ENCODE measurements at places on chromosomes 16 and 17. TPM values are rescaled to one million over a fixed set of nuclear protein-coding genes. Genes with fewer than 3 reads are reported as not detected.

DNA sequence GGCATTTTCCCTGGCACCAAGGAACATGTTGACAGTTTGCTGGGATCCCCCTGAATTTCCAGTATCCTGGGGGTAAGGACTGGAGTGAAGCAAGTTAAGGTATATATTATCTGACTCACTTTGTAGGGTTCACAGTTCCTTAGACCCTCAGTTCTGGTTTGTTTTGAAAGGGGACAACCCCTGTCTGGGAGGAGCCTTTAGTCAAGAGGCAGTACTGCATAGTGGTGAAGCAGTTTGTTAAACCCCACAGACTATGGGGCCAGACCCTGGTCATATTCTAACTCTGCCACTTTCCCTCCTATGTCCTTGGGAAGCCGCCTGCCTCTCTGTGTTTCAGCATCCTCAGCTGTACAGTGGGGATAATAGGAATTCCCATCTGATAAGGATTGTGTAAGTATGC is 145.5 kb upstream of the ZFHX3 start:
- ATAC-seq, result no peak

DNA sequence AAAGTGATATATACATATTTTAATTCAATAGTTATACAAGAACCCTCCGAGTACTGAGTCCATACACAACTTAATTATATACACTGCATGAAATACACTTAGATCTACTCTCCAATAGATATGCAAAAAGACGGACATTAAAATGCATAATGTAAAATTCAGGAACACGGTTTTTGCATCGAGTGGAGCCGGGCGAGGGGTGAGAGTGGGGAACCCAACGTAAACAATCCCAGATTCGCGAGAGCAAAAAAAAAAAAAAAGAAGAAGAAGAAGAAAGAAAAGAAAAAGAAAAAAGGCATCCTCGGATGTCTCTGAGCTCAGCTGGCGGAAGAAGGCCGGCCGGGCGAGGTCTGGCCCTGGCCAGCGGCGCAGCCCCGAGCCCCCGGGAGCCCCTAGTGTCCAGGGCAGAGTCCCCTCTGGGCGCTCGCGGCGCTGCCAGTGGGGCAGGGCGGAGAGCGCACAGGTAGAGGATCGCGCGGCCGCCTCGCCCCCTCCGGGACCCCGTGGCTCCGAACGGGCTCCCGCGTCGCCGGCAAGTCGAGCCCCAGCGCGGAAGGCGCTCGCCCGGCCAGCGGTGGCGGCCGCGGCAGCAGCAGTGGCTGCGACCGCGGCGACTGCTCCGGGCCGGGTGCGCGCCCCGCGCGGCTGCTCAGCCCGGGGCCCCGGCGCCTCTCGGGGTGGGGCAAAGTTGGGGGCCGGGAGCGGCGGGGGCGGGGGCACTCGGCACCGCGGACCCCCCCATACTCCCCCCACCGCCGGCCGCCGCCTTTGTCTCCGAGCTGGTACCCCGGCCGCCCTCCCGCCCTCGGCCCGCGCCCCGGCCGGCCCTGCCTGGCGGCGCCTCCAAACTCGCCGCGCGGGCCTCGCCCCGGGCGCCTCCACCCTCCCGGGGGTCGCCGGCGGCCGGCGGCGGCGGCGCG is 9.6 kb upstream of the ZFHX3 start:
- peak; percentile 48 for ATAC-seq

- no peak for ATAC-seq
Observed at GRCh38 chr16:2470603-2471015, 488 bp upstream of the NTN3 start.

GRCh38 chr17:28230011-28230410 is 89.0 kb upstream of the TMEM97 start:
- ATAC-seq, result peak; percentile 11

GRCh38 chr17:58028578-58028977 is 21.5 kb upstream of the SRSF1 start:
- ATAC-seq, result no peak

DNA sequence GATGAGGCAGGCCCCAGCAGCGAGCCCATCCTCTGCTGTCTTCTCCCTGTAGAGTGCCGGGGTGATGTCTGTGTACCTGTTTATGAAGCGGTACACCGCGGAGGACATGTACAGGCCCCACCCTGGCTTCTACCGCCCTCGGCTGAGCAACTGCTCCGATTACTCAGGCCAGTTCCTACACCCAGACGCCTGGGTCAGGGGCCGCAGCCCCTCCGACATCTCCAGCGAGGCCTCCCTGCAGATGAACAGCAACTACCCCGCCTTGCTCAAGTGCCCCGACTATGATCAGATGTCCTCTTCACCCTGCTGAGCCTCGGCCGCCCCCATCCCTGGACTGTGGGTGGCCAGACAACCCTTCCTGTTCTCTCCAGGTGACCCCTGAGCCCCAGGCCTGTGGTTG is 50.0 kb downstream of the CACNG5 start:
- no peak for ATAC-seq

Gene OSGIN1
- total RNA-seq, result 5.6 TPM

DNA sequence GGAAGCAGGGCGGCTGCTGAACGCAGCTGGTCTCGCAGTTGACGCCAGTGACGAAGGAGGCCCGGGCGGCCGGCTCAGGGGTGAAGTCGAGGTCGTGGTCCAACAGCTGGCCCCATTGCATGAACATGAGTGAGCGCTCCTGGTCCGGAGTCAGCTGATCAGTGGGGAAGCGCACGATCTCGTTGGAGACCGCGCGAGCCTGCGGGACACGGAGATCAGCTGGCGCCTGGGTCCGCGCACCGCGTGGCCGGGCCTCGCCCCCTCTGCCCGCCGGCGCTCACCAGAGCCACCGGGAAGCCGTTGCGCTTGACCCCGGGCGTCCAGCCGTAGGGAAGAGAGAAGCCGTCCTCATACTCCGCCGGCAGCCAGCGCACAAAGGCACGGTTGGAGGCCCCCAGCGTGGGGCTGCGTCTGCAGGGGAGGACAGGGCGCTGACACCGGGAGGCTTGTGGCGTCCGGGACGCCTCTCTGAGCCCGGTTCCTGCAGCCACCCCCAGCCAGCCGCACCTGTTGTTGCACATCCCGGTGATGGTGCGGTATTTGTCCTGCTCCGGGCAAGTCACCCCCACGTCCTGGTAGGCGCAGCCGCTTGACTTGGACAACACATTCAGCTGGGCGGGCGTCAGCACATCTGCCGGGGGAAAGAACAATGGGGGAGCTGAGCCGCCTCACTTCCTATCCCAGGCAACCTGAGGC is 1.6 kb downstream of the MPO start:
- ATAC-seq, result peak; percentile 17

GRCh38 chr17:56914581-56915273 is 878 bp upstream of the TRIM25 start:
- ATAC-seq, result no peak

GRCh38 chr17:72659811-72660210 is 432.7 kb downstream of the SLC39A11 start:
- no peak for ATAC-seq

GRCh38 chr17:77888242-77889134 is 70.0 kb upstream of the TNRC6C start:
- no peak for ATAC-seq

- no peak for ATAC-seq
Observed at GRCh38 chr16:86732621-86733295, 154.4 kb downstream of the FOXL1 start.

- no peak for ATAC-seq
Observed at GRCh38 chr16:82061861-82062525, 26.9 kb downstream of the HSD17B2 start.

DNA sequence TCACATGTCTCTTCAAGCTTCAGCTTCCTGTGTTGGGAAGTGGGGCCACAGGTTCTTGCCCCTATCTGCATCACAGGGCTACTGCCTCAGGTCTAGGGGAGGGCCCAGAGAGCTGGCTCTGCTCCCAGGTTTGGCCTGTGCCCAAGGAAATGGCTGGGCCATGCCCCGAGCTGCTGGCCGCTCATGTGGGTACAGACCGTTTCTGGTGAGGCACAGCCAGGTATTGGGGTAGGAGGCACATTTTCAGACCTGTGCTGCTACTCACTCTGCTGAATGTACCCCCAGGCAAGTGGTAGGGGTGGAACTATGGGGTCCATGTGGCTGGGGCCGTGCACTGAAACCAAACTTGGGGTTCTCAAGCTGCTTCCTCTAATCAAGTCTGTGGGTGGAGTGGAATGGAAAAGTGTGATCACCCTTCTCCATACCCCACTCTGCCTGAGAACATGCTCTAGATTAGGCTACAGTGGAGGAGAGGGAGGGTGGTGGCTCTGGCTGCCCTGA is 4.6 kb downstream of the GAS2L2 start:
- ATAC-seq, result peak; percentile 40

Gene SNX20
- total RNA-seq, result 0.76 TPM

- no peak for ATAC-seq
Observed at GRCh38 chr17:62641153-62641552, 13.7 kb downstream of the MRC2 start.

DNA sequence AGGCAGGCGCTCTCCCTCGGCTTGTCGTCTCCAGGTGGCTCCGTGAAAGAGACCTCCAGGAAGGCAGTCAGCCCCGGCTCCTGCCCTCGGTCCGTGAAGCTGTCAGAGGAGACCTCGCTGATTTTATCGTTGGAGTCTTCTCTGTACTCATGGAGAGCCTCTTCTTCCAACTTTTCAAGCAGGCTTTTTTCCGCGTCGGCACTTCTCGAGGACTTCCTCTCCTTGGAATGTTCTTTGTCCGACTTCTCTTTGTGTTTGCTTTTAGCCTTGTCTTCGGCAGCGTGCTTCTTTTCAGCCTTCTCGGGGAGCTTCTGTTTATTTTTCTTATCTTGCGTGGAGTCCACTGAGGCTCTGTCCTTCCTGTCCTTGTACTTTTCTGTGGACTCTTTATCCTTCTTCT is 65.0 kb downstream of the ZNF778 start:
- ATAC-seq, result no peak

DNA sequence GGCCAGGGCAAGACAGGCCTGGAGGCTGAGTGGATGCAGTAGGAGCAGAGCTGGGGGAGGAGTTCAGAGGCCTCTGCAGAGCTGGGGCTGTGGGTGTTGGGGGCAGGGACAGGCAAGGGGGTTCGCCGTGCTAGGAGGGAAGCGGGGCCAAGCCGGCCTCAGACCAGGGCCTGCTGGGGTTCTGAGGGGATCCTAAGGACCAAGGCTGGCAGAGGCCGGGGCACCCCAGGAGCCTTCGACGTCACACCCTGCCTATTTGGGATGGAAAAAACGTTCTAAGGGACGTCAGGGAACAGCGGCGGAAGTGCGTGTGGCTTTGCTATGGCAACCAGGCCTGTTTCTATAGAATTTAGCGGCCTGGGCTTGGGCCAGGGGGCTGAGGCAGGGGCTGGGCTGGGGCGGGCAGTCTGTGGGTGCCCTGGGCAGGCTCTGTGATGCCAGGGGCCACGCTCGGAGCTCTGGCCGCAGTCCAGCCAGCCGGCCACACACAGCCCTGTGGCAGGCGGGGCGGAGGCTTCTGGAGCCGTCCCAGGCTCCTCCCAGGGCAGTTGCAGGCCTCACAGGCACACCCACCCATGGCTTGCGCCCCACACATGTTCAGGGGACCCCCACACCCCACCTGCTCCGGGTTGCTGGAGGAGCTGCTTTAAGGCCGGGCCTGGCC is 3.7 kb downstream of the TRAF7 start:
- no peak for ATAC-seq

DNA sequence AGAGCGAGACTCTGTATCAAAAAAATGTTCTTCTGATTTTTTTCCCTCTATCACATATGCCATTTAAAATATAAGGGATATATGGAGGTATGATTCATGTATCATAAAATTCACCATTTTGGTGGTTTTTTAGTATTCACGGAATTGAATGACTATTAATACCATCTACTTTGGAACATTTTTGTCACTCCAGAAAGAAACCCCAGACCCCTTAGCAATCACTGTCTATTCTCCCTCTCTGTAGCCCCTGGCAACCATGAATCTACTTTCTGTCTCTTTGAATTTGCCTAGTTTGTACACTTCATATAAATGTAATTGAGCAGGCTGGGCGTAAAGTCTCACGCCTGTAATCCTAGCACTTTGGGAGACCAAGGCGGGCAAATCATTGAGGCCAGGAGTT is 75.9 kb downstream of the PRKCA start:
- no peak for ATAC-seq

DNA sequence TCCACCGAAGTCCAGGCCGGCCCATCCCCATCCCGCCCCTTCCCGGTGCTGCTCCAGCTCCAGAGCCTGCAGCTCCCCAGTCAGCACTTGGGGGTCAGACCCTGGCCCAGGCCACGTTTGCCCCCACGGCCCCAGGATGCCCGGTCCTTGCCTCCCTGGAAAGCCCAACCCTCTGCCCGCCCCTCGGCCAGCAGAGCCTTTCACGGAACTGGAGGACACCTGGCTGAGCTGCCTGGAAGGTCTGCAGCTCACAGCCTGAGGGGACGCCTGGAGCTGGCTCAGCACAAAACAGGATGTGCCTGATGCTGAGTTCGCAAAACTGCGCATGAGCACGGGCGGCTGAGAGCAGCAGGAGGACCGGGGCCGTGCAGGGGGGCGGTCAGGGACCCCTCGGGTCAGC is 29.7 kb upstream of the SSTR5 start:
- ATAC-seq, result no peak

DNA sequence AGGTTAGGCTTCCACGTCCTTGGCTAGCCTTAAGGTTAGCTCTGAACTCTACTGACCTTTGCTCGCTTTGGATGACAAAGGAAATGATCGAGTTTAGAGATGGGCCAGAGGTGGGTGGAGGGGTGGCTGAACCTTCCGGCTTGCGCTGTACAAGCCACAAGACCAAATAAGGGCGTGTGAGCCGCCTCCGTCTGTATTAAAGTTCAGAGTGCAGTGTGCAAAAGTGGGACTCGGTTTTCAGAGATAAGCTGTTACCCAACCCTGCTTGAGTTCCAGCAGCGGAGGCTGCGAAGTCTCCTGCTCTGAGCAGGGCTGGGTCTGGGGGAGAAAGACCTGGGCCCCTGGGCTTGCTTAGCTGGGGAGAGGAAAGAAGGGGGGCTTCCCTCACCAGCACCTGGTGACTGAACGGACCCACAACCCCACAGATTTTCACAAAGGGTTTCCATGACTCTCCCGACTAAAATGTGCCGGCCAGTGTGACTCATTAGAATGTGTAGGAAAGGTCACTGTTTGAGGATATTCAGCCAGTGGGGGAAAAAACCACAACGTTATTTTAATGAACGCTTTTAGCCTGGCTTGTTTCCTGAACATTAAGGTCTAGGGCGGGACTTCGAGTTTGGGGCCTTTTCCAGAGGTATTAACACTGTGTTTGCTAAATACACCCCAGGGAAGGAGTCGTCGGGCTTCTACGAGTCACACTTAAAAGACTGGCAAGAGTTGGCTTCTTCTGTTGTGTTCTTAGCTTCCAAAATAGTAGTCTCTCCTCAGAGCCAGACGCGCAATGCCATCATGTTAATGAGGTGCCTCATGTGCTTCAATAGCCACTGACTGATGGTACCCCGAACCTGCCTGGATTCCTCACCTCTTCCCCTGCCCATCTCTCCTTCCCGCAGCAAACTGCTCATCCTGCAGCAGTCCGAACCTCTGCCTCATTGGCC is 67.0 kb downstream of the CENPV start:
- ATAC-seq, result peak; percentile 88

GRCh38 chr17:68580236-68580770 is 20.9 kb downstream of the FAM20A start:
- ATAC-seq, result peak; percentile 77

GRCh38 chr17:40086150-40087044 is 14.0 kb downstream of the NR1D1 start:
- no peak for ATAC-seq
